ENCODE measurements at places on chromosomes 3 and 15.

DNA sequence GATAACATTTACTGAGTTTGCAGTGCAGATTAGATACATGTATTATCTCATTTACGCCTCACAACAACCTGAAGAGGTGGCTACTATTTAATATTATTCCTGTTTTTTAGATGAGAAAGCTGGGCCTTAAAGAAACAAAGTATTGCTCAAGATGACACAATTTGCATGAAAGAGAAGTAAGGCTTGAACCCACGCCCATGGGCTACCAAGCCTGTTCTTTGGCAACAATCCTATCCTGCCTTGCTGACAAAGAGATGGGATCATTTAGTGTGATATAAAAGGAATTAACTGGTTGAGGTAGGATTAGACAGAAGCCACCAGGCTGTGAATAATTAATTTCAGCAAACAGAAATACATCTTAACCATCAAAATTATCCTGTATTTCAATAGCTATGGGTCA, 9.2 kb upstream of the LDHAL6B start:
- DNase-seq: no peak

DNA sequence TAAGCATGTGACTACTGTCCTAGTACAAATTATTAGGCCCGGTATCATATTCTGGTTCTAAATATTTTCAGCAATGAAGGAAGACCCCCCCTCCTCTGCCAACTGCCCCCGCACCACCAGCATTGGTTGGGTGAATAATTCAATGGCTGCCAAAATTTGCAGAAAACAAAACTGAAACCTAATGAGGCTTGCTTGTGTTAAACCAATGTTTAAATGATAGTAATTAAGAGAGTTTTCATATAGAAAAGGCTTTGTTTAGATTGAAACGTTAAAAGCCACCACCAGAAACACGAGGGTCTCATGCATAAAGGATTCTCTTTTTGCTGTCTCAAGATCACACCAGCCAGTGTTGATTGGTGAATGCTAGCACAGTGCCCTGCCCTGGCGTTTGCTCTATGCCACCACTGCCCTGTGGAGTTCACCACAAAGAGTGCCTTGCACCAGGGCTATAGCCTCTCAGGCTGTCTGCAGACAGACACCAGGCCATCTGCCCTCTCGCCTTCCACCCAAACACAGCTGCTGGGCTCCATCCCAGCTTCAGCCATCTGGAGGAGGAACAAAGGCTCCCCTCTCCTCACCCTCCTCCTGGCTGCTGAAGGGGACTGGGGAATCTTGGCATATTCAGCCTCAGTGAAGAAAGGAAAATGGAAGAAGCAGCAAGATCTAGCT, 200.3 kb upstream of the PFN2 start:
- no peak for DNase-seq

DNA sequence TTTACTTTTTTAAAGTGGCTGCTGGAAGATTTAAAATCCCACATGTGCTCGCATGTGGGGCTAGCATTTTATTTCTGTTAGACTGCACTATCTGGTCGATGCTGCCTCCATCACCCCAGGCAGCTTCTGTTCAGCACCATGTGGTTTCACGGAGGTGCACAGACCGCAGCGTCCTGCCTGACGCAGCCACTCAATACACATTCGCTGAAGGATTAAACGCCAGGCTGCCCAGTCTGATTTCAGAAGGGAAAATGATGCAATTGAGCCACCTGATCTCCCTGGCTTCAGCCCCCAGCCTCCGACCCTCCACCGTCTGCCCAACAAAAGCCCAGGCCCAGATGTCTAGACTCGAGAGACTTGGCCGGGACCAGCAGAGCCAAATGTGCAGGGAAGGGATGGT, 84.5 kb downstream of the MEGF11 start:
- DNase-seq: peak; percentile 72

- no peak for DNase-seq
These were observed 58.9 kb downstream of the SLMAP start for GRCh38 chr3:57815036-57815435.

DNA sequence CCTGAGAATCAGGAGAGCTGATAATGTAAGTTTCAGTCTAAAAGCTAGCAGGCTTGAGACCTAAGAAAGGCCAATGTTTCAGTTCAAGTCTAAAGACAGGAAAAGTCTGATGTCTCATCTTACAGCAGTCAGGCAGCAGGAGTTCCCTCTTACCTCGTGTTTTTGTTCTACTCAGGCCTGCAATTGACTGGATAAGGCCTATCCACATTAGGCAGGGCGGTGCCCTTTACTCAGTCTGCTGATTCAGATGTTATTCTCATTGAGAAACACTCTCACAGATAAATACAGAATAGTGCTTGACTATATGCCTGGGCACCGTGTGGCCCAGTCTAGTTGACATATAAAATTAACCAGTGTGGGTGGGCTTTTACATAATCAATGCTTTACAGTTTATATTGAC, 122.4 kb downstream of the NR1D2 start:
- DNase-seq: no peak

- DNase-seq: no peak
These were observed 760.4 kb upstream of the SEMA6D start for GRCh38 chr15:46956881-46957280.

DNA sequence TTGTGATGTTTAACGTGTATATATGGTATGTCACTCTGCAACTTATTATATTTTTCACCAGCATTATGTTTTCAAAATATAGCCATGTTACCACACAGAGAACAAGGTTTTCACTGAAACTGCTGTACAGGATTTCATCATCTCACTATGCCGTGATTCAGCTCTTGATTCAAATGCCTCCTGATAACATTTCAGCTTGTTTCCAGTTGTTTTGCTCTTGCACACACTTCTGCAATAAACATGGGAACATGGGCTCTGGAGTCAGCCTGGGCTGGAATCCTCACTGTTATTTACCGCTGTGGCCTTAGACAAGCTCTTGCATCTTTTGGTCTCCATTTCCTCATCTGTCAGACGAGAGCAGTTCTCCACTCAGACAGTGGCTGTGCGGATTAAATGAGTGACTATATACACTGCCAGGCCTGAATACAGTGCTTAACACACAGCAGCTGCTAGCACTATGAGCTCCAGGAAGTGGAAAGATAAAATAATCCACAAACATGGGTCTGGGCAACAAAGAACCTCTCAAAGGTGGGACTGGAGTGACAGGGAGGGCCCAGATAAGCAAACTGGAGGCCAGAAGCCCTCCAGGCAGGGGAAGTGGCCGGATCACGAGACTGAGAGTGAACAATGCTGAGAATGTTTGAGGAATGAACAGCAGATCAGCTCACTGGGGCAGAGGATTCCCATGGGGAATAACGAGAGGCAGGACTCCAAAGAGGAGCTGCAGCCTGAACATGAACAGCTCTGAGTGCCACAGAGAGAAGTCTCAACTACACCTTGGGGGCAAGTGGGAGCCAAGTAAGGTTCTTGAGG, 17.7 kb downstream of the NTRK3 start:
- DNase-seq: no peak

DNA sequence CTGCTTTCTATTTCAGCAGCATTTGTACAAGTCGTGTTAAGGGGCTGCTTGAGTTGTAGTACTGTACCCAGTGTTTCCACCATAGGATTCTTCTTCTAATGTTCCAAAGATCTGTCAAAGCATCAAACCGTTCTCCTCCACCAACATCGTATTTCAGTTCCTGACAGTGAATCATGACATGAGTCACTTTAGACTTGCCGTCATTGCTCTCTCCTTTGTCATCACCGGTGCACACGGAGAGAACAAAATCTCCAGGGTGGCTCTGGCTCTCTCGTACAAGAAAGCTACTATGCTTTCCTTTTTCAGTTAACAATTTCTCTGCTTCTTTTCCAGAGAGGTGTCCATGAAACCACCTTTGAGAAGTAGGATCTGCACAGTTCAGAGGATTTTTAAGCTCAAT, 270.9 kb upstream of the CCDC54 start:
- DNase-seq: no peak

DNA sequence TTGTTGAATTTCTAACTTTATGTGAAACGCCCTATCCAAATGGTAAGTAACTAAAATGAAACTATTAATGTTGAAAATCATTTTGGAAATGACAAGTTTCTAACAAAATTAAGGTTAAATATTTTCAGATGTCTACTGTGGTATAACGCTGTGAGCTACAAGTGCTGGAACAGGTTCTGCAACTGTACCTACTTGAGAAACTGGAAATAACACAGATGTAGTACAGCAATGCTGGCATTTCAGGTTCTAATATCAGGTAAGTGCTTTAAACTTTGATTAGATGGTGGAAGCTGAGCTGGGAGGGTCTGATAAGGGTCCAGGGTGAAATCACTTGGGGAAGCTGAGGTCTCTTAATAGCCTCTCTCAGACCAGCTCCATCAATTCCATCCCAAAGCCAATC, 315.1 kb downstream of the STXBP5L start:
- DNase-seq: no peak

DNA sequence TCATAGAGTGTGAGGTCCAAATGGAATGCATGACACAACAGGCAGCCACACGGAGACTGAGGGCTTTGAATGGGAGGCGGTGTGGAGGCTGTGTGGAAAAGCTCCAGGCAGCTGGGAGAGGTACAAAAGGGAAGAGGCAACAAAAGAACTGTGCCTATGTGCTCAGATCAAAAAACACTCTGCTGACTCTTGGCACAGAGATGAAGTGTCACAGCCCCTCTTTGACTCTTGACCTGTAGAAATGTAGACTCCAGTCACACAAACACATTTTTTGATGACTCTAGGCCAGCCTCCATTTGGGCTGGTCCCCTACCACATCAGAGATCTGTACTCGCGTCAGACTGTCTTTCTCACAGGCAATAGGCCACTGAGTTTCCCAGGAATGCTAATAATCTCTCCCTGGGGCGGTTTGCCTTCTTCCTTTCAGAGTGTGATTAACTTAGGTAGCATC, 456.0 kb downstream of the TUSC7 start:
- no peak for DNase-seq

GRCh38 chr3:54578417-54578816, 349.4 kb downstream of the LRTM1 start:
- peak; percentile 39 for DNase-seq

GRCh38 chr3:67460841-67461510, 193.4 kb downstream of the SUCLG2 start:
- DNase-seq: no peak

- no peak for DNase-seq
These were observed 418.2 kb upstream of the NR2F2 start for GRCh38 chr15:95912280-95912625.

- no peak for DNase-seq
These were observed 427.6 kb upstream of the MDFIC2 start for GRCh38 chr3:70740071-70740470.

DNA sequence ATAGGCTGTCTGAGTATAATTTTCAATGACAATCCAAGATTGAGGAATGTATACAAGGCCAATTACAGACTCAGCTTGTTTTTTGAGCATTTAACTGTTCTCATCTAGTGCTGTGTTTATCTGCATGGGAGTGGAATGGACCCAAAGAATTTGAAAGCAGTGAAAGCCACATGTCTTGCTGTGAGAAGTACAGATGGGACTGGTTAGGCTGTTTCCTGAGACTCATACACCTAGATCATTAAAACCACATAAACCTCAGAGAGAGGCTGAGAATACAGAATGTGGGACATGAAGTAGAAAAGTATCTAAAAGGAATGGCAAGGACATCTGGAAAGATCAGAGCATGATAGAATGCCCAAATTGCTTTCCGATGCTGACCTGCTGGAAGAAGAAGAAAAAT, 224.6 kb downstream of the NLGN1 start:
- DNase-seq: peak; percentile 87

DNA sequence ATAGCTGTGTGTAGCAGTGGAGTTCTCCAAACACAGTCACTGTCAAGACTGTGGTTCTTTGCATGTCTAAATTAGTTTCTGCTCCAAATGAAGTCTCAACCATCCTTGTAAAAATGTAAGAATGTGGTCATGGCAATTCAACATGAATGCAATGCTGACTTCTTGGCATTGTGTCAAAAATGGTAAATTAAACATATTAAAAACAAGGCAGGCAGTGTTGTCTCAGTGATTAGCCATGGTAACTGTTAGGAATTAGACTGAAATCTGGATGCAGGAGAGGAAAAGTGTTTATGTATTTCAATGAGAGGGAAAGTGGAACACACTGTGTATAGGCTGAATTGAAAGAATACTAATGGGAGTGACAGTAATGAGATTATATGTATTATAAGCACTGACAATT, 597.2 kb downstream of the EDEM1 start:
- no peak for DNase-seq

- DNase-seq: no peak
These were observed 3.8 kb downstream of the CMTM7 start for GRCh38 chr3:32395496-32395895.

GRCh38 chr3:167736264-167736787, 805 bp downstream of the SERPINI1 start:
- DNase-seq: peak; percentile 19

DNA sequence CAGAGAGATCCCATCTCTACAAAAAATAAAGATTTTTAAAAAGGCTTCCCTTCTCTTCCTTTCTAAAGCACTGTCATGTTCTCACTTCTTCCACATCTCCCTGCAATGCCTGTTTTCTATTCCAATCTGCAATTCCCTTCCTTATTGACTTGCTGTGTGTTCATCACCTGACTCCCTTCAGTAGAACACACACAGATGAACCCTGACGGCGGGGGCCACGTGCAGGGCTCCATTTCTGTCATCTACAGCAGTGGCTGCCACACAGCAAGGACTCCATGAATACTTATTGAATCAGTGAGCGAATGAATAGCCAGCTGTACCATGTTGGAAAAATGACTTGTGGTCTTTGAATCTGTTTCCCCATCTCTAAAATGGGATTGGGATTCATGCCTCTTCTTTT, 26.1 kb downstream of the BHLHE40 start:
- no peak for DNase-seq

GRCh38 chr3:129504471-129505100, 23.9 kb upstream of the RHO start:
- no peak for DNase-seq

DNA sequence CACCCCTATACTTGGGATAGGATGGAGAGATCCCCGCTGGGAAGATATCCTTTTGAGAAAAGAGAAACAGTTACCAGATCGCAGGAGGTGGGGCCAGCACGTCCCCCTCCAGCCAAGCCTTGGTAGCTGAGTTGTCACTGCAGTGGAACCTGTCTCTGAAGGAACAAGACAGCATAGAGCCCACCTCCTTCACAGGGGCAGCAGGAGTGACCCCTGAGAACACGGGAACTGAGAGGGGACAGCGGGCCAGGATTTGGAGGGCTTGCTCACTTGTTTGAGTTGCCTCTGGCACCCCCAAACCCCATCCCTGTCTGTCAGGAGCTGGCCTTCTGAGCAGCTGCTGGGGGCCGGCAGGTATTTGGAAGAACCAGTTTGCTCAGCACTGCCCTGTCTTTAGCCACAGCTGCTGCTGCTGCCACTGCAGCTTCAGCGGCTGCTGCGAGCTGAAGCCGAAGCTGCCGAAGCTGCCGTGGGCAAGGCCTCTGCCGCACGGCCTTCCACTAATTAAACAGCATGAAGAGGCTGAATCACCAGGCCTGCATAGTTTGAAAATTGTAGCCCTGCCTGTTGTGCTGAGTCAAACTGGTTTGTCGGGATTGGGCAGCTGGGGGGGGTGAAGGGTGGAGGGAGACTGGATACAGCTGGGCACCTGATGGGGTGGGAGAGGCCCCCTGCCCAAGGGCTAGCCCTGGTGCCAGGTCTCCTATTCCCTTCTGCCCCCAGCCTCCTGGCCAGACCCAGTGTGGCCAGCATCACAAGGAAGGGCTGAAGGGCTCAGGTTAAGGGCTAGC, 4.0 kb downstream of the EPHB3 start:
- DNase-seq: no peak

GRCh38 chr3:124281453-124282316, 289.8 kb upstream of the ROPN1 start:
- DNase-seq: peak; percentile 24
